Left hindlimb (tissue), 1 donor: ENCODE measurements at places on chromosomes 2 and 18.

GRCh38 chr18:371609-371982 lies 103.7 kb upstream of the THOC1 start:
- no peak for DNase-seq

GRCh38 chr2:234110219-234110618 lies 59.7 kb downstream of the SPP2 start:
- DNase-seq, result no peak

DNA sequence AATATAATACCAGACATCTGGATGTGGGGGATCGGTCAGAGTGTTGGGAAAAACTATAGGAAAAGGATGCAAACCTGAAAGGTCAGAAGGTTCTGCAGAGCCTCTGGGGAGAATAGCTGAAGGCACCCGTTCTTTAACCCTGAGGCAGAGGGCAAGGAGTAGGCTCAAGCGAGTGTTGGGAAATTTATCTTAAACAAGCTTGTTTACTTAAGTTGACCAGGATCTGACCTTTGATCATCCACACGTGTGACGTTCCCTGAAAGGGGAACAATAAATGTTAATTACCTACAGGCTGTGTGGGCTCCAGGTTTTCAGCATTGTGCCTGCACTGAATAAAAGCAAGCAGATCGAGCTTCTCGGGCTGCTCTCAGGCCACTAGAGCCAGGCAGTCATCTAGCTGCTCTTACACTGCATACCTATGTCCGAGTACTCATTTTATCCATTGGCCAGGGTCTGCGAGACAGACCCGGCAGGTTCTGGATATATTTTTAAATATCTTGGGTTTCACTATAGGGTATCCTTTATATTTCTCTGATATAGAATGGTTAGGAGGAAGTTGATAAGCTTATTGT lies 400.6 kb upstream of the CHST9 start:
- no peak for DNase-seq

DNA sequence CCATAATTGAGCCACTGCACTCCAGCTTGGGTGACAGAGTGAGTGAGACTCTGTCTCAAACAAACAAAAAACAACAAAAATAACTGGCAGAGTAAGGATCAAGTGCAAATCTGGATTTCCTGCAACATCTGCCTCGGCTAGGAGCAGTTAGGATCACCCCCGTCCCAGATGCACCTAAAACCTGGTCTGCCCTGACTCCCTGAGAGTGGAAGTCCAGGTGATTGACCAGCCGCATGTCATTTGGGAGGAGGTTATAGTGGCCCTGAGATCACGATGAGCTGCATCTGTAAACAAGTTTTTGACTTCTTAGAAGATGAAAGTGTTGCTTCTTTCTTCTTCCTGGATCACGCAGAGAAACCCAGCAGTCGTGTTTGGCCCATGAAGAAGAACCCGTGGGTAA lies 5.0 kb upstream of the ESPNL start:
- DNase-seq, result no peak

DNA sequence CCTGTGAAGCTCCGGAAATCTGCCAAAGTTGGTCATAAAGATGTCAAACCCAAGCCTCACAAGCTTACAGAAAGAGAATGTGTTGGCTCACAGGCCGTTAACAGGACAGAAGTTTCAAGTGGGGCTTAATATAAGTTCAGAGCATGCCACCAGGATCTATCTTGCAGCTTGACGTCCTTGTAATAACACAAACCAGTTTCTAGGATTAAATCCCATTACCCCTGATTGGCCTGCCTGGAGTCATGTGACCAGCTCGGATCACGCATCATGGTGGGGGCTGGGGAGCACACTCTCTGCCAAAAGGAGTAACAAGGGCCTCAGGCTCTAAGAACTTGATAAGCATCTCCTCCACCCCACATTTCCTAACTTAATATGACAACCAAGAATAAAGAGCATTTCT lies 38.9 kb upstream of the SCG2 start:
- no peak for DNase-seq

DNA sequence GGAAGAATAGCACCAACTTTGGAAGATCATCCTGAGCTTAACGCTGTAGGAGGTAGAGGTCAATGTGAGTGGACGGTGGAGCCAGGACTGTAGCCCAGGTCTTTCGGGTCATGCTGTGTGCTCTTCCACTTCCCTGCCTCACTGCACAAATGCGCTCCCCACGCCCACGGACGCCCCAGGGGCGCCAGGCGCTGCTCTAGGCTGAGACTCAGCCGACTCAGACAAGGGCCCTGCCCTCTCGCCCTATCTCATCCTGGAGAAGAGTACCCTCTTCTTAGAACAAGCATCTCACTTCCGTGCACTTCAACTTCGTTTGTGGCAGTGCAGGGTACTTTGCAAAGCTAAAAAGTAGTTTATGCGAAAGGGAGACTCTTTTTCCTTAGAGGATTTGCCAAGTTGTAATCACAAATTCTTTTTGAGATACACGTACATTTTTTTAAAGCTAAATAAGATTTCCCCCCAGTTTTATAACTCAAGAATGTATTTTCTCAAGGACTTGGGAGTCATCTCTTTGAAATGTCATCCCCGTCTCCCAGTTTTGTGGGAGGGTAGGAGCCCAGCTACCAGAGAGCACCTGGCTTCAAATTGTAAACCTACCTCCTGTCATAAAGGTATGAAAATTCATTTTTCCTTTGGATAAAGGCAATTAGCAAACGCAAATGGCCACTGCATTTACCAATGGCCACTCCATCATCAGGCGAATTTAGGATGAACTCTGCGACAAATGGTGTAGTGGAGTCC lies 1.2 kb upstream of the PRELID3A start:
- no peak for DNase-seq

DNA sequence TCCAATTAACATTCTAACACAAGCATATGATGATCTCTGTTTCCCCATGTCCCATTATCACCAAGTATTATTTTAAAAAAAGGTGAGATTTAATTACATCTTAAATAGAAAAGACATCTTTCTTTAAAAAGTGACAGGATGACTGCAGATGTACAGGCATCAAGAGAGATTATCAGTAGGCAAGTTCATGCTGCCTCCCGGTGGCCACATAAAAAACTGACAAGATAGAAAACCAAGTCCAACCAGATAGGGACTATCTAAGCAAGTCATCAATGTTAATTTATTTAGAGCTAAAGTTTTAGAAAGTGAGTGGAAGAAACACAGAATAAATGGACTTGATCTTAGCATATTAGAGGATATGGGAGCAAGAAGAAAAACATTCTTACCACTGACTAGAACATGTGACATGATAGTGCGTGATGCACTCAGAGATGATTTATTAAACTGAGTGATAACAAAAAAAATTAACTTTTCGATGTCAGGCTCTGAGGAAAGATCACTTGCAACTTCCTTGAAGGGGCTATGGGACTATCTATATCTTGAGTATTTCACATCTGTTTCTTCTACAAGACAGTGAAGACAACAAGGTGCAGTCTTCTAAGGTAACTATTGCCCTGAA lies 5.4 kb upstream of the TDRD15 start:
- no peak for DNase-seq

- no peak for DNase-seq
Observed at GRCh38 chr2:69285379-69285894, 101.6 kb downstream of the GFPT1 start.
